ENCODE measurements at places on chromosomes 16 and 17. TPM values are rescaled to one million over a fixed set of nuclear protein-coding genes. Genes with fewer than 3 reads are reported as not detected.

GRCh38 chr17:17345686-17346427, 42.7 kb downstream of the NT5M start:
- no peak for DNase-seq

- no peak for DNase-seq
These were observed 260.5 kb downstream of the CBLN1 start for GRCh38 chr16:49021136-49021535.

- peak; percentile 90 for DNase-seq
These were observed 2.0 kb upstream of the C17orf99 start for GRCh38 chr17:78144147-78144719.

DNA sequence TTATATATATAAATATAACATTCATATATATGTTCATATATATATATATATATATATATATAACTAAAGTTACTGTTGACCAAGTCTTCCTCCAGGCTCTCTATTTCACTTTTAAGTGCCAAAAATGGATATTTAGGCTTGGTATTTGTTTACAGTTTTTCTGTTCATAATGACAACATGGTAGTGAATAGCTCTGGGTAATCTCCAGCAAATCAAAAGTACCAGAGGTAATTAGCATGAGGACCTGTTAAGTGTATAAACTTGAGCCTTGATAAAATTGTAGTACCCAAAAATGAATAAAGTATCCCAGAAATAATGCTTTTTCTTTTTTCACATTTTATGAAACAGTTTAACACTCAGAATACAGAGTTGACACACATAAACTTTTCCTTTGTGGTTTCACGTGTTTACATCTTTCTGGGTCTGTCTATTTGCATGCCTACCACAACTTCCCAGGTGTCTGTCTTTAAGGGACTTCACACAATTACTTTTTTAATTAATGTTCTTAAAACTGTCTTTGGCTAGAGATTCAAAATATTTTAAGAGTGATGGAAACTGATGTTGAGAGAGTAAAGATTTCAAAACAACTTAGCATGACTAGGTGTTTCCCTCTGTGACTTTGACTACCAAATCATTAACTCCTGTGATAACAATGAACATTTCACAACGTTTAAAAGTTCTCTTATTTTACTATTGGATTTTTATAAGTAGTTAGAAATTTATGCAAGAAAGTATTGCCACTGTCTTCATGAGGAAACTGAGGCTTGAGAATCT, 47.9 kb downstream of the RABEP1 start:
- no peak for DNase-seq

DNA sequence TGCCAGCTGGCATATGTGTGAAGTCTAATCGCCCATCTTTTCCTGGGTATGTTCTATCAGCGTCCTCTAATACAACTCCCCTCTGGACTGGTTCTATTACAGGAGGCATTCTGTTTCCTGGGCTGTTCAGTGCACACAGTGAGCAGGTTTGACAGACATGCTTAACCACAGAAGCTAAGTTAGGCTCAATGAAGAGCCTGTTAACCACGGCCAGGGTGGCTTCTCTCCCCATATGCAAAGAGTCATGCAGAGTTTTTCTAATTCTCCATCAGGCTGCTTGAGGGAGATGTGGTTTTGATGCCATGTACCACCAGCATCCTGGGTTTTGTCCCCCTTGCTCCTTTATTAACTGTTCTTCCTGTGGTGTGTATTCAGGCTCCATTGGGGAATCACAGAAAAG, 57.2 kb upstream of the ALOX12 start:
- DNase-seq = no peak

- no peak for DNase-seq
These were observed 40.2 kb downstream of the C16orf87 start for GRCh38 chr16:46790599-46791270.

- DNase-seq = peak; percentile 65
These were observed 21.4 kb upstream of the NF1 start for GRCh38 chr17:31073411-31073810.

GRCh38 chr17:43979011-43979410, 25.3 kb upstream of the PYY start:
- no peak for DNase-seq

- no peak for DNase-seq
These were observed 185.3 kb downstream of the AATF start for GRCh38 chr17:37134050-37134449.

DNA sequence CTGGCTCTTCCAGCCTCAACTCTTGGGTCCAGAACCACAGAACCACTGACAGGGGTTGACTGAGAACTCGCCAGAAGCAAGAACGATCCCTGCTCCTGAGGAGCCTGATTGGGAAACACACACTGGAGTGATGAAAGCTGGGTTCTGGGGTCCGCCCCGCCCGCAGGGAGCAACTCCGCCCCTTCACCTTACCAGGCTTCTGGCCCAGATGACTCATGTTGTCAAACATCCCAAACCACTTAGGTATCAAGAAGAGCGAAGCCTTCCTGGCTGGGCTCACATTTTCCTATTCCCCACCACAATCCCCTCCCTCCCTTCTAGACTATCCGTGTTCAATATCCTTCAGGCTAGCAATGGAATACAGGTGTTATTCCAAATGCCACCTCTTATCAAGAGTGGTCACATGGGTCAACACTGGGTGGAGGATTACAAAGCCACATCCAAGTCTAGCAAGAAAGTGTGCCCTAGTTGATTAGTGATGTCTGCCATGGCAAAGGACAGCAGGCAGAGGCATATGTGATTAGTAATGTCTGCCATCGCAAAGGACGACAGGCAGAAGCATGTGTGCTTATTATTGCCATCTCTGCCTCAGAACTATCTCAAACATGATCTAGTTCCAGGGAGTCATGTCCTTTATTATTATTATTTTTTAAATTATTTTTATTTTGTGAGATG, 70.5 kb downstream of the TIMM22 start:
- no peak for DNase-seq

GRCh38 chr16:85293904-85294642, 181.8 kb upstream of the CIBAR2 start:
- DNase-seq = no peak

DNA sequence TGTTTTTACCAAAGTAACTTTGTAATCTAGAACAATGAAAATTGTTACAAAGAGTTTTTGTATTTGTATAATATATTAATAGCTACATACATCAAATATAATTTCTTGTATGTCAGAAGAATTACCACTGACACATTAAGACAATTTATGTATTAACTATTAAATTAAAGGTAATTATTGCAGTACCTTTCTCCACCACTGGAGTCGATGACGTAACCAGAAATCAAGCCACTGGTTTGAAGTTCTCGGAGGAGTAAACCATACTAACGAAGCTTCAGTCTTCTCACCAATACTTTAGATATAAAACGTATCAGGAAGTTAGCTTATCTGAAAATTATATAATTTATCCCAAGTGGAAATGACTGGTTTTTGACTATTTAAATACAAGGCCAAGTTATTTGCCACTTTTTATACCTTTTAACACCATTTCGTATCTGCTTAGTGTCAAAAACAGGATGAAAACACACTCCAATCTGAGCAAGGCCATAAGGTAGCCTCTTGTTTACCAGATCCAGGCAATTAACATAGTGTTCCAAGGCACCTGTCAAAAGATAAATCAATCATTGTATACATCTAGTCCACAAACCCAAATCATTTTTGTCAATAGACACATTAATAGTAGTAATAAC, 4.3 kb downstream of the POLG2 start:
- DNase-seq = no peak

- DNase-seq = no peak
These were observed 22.1 kb downstream of the EMP2 start for GRCh38 chr16:10558305-10558704.

DNA sequence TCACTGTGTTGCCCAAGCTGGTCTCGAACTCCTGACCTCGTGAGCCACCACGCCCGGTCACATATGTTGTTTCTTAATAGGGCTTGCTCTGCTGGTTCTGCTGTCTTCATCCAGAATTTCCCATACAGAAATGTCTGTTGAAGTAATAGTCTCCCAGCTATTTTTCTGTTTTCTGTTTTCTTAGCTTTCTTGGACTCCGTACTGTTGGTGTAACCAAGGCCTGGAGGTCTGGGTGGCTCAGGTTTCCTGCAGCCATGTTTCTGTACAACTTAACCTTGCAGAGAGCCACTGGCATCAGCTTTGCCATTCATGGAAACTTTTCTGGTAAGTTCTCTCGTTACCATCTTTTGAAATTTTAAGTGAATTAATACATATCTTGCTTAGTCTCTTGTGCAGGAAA, 2.8 kb downstream of the SF3B3 start:
- no peak for DNase-seq

GRCh38 chr16:22008215-22009059, 526 bp downstream of the MOSMO start:
- no peak for DNase-seq

Gene TMEM256
- polyA plus RNA-seq = 187 TPM

Gene PARD6A
- polyA plus RNA-seq = 1.6 TPM

Gene GAST
- 0.28 TPM for polyA plus RNA-seq

Gene SLFN5
- polyA plus RNA-seq = 4.7 TPM

Gene KRT31
- not detected for polyA plus RNA-seq

Gene RTN4RL1
- 0.45 TPM for polyA plus RNA-seq

Gene HCRT
- polyA plus RNA-seq = 0.13 TPM
